Heart right ventricle (tissue), 16 donors: ENCODE measurements at places on chromosomes 5 and 9.

GRCh38 chr9:134642385-134643181 is 980 bp downstream of the COL5A1 start:
- peak; percentile 58 for DNase-seq

DNA sequence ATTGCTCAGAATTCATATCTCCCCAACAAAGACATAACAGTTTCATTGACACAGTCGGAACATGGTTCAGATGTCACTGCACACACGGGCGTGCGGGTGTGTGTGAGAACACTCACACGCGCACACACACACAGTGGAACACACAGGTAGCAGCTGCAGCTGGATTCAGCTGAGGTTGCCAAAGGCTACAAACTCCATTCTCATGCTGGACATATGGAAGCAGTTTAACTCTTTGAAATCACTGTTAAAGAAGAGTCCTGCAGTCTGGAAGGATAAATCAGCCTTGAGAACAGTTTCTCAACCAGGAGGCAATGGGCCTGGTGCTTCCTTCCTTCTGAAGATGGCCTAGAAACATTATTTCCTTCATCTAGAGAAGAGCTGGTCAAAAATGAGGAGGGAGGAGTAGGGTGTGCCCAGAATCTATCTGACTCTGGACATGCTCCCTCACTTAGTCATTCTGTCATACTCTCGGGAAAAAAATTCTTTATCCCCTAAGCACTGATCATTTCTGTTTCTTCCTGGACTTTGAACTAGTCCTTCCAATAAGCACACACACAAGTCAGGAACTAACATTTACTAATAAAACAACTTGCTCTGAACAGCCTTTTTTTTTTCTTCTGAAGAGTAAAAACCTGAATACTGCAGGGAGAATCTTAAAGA is 160.6 kb downstream of the ZDHHC21 start:
- no peak for DNase-seq

- no peak for DNase-seq
Observed at GRCh38 chr5:95526871-95527270, 27.9 kb downstream of the SKIC3 start.

DNA sequence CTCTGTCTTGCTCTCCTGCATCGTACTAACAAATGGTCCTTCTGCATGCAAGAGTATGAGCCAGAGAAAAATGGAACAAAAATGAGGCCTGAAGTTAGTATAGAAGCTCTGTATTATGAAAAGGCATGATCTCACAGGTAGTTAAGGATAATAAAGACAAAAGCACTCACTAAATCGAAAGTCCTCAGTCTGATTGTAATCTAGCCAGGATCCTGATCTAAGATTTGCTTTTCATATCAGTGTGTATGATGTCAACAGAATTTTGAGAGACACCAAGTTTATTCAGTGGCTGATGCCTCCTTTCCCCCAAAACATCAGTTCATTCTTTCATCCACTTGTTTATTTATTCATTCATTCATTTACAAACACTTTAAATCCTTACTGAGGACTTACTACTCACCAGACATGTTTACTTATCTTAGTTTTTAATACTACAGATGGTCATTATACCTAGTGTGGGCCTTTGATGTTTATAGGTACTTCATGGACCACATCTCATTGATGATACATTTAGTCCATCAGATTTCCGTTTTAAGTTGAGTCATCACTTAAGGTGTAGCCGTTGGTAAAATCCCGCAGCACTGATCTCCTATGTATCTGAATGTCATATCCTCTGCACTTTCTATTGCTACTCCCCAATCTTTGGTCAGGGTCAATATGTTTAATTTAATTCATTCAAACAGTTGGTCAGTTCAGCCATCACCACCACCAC is 105.2 kb upstream of the DHFR start:
- DNase-seq: no peak

- DNase-seq: no peak
Observed at GRCh38 chr5:132002757-132003156, 8.7 kb downstream of the ACSL6 start.

- no peak for DNase-seq
Observed at GRCh38 chr9:32741706-32742105, 41.6 kb upstream of the TMEM215 start.

DNA sequence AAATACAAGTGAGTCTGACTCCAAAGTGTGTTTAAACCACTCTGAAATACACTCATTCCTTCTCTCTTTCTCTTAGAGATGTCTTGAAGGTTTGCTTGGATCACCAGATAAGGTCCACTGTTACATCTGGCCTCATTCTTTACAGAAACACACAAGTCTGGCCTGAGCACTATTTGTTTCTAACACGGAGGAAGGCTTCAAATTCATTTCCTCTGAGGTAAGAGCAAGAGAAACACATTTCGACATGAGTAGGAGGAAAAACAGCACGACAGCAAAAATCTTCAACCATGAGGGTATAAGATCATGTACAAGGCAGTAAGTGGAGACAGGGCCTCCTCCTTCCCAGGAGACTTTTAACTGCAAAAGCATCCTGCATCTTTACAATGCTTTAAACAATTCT is 8.0 kb downstream of the SIL1 start:
- no peak for DNase-seq

GRCh38 chr5:14123974-14124482 is 19.1 kb upstream of the TRIO start:
- DNase-seq: no peak

- no peak for DNase-seq
Observed at GRCh38 chr9:88807426-88807825, 183.8 kb upstream of the S1PR3 start.

DNA sequence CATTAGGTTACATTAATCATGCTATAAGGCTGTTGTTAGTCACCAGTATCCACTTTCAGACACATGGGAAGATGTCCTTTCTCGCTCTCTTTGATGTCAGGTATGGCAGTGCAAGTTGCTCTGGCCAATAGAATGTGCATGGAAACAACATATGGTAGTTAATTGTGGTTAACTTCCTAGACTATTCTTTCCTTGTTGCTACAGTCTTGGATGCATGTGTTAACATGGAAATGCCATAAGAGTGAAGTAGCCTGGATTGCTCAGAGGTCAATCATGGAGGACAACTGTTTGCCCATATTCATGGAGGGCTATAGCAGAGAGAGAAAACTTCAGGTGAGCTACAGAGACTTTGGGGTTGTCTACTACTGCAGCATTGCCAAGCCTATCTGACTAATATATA is 245.8 kb upstream of the GAS1 start:
- DNase-seq: no peak

- DNase-seq: no peak
Observed at GRCh38 chr5:178766936-178767912, 36.8 kb upstream of the ZNF354A start.

DNA sequence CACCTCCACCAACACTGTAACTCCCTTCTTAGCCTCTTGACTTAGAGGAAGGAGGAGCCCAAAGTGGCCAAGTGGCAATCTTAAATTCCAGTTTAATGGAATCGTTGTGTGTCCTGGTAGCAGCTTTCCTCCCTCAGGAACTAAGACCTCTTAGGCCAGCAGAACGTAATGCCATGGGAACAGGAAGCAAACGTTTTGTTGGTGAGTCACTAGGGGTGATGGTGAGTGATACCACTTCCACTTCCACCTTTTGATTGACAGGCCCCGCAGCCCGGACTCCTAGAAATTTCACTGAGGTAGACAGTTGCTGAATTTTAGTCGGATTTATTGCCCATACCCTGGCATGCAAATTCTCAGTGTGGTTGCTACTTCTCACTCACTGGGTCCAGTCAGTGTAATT is 94.2 kb upstream of the FBN2 start:
- no peak for DNase-seq

- no peak for DNase-seq
Observed at GRCh38 chr9:107919263-107919662, 429.7 kb upstream of the KLF4 start.

- DNase-seq: no peak
Observed at GRCh38 chr9:19924080-19924479, 135.2 kb upstream of the SLC24A2 start.

- DNase-seq: no peak
Observed at GRCh38 chr5:160675988-160676387, 176.0 kb downstream of the ATP10B start.

- DNase-seq: peak; percentile 33
Observed at GRCh38 chr9:88781628-88782391, 209.5 kb upstream of the S1PR3 start.

- DNase-seq: no peak
Observed at GRCh38 chr9:113600871-113601614, 137.5 kb downstream of the RGS3 start.

GRCh38 chr9:99445920-99446319 is 223.8 kb downstream of the SEC61B start:
- no peak for DNase-seq

DNA sequence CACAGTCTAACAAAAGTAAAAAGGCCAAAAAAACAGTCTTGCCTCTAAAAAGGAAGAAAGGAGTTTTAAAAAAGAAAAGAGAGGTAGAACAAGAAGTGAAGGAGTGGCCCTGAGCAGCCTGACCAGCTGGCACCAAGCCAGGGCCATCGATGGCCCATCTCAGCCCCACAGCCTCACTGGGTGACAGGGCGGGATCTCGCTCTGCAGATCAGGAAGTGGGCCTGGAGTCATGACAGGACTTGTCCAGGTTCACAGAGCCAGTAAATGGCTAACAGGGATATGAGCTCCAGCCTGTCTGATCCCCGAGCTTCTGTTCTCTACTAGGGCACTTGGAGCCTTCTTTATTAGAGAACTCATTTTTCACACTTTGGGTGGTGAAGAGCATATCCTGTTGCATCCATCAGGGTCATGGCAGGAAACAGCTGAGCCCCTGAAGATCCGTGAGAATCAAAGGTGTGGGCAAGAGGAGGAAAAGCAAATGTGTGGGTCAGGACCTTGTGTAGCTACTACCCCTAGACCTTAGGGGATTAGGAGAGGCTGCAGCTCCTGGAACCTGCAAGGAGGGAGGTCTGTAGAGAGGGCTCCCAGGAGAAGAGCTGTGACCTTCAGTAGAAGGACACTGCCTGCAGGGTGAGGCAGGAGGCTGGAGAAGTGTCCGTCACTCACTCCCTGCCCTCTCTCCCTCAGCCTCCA is 299.0 kb upstream of the MSX2 start:
- DNase-seq: no peak

DNA sequence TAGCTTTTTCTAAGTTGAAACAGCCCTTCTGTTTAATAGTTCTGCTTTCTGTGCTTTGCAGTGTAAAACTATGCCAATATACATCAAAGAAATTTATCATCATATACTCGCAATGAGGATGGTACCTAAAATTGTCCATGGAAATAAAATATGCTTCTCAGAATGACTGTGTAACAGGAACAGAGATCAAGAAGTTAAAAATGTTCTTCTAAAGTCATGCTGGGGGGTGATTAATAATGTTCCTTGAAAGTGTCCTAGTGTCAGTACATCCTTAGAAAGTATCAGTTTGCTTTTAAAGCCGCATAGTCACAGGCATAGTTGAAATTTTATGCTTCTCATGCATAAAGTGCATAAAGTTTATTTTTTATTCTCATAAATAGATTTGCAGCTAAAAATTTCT is 4.0 kb upstream of the LRRC70 start:
- no peak for DNase-seq

GRCh38 chr5:157984611-157985010 is 125.7 kb upstream of the CLINT1 start:
- DNase-seq: no peak

DNA sequence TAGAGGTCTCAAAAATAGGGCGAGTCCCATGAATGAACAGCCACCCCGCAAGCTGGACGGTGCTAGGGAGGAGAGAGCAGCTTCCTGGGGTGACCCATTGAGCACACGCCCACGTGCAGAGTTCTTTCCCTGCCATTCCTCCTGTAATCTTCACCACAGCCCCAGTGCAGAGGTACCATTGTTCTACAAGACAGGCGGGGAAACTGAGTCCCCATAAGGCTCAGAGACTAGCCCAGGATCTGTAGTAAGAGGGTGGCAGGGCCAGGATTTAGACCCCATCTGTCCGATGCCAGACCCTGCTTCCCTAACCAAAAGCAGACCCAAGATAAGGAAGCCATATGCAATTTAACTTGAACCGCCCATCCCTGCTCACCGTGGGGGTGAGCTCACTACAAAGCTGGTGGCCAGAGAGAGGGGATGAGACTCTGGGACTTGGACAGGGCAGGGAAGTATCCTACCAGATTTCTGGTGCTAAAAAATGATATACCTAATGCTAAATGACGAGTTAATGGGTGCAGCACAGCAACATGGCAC is 36.7 kb upstream of the ORM1 start:
- no peak for DNase-seq

- DNase-seq: no peak
Observed at GRCh38 chr9:78606001-78606379, 309.1 kb downstream of the PSAT1 start.

DNA sequence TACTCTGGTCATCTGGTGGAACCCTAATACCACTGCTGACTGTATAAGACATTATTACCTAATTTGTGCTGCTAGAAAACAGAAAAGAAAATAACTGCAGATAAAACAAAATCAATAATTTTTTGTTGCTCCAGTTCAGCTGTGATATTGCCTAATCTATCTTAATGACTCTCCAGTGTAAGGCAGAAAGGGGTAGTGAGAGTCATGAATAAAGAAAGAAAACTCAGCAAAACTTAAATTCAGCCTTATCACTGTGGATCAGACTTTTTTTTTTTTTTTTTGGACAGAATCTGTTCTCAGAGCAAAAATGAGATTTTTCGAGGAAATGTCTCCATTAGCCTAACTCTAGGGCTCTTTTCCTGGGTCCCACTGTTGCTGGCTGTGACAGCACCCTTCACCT is 1.1 kb upstream of the DOCK2 start:
- no peak for DNase-seq

DNA sequence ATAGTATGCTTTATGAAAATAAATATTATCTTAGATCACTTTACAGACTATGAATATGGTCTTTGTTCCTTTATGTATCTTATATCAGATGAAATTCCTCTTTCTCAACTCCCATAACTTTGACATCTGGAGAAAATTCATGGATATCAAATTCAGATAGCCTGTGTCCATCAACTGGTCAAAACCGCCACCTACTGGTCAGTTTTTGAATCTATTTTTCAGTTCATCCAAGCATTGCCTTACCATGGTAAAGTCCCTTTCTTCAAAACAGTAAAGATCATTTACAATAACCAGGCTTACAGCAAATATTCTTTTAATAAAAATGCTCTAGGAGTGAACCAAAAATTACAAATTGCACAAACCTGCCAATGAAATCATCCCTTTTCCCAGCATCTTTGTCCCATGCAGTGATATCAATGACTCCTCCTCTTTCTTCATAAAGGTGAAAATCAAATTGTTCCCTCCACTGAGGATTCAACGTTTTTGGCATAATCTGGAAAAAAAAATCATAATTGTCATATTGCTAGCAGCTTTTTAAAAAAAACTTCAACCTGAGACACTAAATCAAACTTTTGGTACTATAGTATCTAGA is 290.5 kb downstream of the SLF1 start:
- no peak for DNase-seq
